ENCODE measurements at places on chromosomes 3 and 15.

DNA sequence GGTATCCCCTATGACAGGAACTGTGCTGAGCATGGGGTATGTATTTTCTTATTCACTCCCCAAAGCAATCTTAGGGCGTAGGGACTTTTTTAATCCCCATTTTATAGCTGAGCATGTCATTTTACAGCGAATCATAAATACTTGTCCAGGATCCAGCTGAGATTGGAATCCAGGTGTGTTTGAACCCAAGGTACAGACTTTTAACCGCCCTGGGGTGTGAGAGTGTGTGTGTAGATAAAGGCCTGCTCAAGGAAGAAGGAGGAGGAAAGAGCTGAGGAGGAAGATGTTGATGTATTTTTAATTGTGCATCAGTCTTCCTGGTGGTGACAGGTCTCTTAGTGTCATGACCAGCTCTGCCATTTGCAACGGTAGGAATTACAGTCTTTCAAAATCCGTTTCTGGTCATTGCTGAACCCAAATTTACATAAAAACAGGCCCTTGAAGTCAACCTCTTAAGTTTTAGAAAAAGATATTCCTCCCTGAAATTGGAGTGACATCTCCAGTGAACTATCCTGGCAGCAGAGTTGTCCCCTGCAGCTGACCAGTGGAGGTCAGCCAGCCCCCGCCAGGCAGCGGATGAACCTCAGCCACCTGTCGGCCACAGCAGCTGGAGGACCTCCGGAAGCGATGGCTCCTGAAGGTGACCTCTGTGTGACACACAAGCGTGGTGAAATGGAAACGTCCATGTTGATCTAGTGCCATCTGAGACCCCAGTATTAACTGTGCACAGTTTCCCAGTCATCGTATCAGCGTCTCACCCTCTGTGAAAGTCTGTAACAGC, 92.8 kb upstream of the MITF start:
- no peak for DNase-seq

DNA sequence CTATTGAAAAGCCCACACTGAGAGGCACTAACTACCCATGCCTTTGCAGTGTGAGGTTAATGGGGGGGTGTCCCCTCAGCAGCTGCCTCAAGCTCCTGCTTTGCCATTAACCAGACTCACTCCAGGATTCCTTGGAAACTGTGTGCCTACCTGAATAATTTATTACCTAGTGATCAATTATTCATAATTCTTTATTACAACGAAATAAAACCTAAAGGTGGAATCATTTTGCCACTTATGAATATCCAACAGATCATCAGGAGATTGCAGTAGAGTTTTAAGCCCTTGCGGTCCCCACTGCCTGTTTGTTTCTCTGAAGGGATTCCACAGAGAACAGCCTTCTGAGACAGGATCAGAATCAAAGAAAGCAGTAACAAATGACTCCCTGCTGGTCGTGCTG, 23.3 kb downstream of the NEK11 start:
- DNase-seq: no peak

- no peak for DNase-seq
These were observed 22.7 kb downstream of the CYP19A1 start for GRCh38 chr15:51315726-51316125.

- DNase-seq: no peak
These were observed 6.4 kb downstream of the KPNA1 start for GRCh38 chr3:122508135-122508914.

DNA sequence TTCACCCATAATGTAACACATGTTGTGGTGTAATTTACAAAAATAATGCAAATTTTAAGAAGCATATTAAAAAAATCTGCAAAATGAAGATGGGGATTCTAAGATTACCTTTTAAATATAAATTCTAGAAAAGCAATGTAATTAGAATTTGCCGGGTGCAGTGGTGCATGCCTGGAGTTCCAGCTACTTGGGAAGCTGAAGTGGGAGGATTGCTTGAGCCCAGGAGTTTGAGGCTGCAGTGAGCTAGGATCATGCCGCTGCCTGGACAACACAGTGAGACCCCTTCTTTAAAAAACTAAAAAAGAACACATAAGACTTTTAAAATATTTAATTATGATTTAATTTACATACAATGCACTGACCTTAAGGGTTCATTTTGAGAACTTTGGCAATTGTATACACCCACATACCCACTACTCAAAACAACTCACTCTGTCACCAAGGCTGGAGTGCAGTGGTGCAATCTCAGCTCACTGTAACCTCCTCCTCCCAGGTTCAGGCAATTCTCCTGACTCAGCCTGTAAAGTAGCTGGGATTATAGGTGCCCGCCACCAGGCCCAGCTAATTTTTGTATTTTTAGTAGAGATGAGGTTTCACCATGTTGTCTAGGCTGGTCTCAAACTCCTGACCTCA, 134.0 kb upstream of the TBL1XR1 start:
- DNase-seq: no peak

DNA sequence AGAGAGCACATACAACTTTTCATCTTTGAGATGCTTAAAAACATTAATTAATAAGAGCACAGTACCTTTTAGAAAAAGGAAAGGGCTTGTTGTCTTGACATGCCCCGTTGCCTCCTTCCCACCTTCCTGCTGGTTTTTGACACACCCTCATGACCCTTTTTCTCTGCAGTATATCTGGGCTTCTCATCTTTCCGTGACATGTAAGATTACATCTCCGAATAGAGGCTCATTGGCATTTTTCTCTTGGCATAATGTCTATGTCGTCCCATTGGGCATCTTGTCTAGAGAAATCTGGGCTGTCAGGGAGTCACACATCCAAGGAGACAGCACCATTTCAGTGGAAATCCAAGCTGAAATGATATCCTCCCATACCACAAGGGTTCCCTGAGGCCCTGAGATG, 64.1 kb downstream of the LRTM1 start:
- DNase-seq: no peak

- DNase-seq: no peak
These were observed 9.0 kb upstream of the THRB start for GRCh38 chr3:24503616-24504113.

DNA sequence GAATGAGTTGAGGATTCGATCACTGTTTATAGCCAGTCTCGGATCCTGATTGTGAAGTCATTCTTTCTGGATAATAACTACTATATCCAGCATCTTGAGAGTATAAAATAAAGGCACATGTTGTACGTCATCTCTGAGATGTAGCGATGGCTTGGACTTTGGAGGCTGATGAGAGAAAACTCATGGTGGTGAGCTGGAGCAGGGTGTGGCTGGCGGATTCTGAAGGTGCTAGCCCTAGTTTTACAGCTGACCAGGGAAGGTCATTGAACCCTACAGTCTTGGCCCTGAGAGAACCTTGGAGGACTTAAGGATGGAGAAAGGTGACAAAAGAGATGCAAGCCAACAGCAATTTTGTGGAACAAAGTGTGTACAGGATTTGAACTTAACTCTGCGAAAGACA, 153.8 kb downstream of the IGF1R start:
- DNase-seq: no peak

DNA sequence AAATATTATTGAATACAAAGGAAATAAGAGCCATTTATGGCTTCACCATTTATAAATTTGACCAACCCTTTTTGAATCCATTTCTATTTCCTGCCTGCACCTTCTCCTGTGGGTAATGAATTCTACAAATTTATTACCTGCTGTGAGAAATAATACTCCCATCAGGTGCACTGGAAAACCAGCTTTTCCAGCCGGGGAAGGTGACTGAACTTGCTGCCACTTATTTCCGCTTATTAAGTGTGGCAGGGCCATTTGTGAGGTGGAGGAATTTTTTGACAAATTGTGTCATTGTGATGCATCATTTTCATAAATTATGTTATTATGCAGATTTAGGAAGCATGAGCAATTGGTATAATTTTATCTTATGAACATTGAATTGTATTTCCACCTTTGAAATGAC, 151.1 kb downstream of the SQOR start:
- DNase-seq: no peak

- no peak for DNase-seq
These were observed 28.1 kb upstream of the LXN start for GRCh38 chr3:158700559-158700958.

GRCh38 chr3:72724070-72724469, 124.2 kb downstream of the SHQ1 start:
- DNase-seq: no peak

DNA sequence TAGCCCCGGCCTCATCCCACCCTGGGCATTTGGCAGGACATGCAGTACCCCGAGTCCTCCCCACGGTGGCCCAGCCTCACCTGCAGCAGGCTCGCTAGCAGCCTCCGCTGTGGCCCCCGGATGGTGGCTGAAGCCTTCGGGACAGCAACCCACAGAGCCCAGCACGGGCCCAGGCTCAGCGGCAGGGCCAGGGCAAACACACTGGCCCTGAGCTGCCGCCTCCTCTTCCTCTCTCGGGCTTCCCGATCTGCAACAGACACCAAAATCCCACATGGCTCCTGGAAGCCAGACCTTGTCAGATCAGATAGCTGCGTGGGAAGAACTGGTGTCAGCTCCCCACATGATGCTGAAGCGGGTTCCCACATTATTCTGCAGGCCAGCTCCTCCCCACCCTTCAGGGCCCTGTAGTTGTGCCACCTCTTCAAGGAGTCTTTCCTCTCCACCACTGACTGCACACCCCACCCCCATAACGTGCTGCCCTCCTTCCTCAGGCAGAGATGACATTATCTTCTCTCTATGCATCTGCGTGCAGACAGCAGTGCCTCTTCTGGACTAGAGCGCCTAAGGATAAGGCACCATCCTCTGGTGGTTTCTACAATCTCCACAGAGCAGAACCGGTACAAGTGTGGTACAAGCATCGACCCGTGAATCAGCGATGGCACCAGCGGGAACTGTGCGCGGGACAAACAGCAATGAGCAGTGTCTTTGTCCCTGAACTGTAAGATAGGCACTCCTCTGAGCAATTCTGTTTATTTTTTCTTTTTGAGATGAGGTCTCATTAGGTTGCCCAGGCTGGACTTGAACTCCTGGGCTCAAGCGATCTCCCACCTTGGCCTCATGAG, 9.5 kb downstream of the TMEM44 start:
- DNase-seq: no peak

DNA sequence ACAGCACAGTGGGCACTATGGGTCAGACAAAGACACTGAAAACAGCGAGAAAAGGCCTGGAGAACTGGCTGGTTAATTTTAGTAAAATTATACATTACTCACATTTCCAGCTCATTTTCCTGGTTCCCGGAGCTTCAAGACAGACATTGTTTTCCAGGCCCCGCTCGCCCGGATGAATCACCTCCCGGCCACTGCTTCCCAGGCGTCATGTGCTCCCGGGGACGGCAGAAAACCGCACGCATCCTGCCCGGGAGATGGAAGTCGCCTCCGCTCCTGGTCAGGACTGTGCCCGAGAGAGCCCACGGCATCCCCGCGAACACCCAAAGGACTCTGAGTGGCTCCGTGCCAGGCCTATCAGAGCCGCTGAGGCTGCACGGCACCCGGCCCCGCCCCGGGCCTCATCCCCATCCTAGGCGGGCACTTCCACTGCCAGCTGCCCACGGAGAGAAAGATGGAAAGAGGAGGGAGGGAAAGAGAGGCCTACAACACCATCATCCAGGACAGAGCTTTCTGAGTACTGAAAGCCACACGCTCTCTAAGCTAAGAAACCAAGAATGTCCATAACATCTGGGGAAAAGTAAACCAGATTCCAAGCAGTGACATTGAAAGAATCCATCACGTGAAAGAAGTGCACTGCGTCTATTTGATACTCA, 75.1 kb downstream of the VGLL4 start:
- DNase-seq: peak; percentile 84

DNA sequence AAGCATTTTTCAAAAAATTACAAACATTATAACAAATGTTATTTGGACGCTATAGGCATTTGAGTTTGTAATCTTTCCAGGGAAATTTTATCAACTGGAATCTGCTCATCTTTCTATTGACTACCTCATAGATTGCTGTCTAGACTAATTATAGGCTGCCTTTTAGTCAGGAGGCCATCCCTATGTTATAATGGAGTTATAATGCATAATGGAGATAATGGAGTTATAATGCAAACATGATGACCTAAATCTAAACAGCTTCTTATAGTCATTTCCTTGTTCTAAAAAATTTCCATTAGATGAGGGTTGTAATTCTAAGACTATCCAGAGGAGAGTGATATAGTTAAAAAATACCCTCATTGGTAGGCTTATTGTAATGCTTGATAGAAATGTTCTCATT, 226.4 kb downstream of the SI start:
- no peak for DNase-seq

DNA sequence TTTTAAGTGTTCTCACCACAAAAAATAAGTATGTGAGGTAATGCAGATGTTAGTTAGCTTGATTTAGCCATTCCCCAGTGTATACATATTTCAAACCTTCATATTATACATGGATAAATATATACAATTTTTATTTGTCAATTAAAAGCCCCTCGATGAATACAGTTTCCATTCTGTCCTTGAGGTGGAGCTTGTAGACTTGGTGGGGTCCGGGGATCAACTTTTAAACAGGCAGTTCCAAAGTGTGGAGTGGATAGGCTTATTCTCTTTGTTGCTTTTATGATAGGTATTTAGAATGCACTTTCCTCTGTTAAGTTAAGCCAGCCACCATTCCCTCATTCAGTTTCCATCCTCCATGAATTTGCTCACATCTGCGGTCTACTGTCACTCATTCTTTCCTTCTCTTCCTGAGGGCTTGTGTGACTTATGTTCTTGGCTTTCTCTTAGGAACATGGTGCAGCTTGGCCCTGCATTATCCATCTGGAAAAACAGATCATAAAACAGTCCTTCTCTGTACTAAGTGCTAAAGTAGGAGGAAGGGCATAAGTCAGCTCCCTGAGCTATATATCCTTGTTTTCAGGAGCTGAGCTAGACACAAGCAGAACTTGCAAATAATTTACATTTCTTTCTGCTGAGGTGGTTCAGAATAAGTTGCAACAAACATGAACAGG, 149.1 kb downstream of the NFKBIZ start:
- no peak for DNase-seq

- no peak for DNase-seq
These were observed 106.7 kb downstream of the ZNF621 start for GRCh38 chr3:40631341-40631995.

GRCh38 chr3:49132437-49133225, at the start of gene LAMB2:
Gene LAMB2, minus strand, starts transcription at chr3:49133050. Its CDS starts 183 bp downstream, at chr3:49132867.
- peak; percentile 79 for DNase-seq

DNA sequence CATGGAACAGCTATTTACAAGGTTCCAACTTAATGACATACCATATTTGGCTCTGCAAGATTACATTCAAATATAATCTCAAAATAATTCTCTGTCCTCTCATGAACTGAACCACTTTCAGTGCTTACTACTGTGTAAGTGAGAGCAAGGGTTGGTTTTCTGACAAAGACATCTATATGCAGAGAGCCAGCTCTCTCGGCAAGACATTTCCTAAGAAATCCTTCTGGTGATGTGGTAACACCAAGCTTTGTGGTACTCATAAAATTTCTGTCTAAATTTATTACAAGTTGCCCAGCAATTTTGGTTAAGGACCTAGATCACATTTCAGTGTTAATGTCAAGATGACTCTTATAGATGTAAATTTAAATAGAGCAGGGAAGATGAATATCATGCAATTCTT, 184.9 kb downstream of the GAP43 start:
- DNase-seq: no peak

- DNase-seq: no peak
These were observed 103.3 kb downstream of the IL1RAP start for GRCh38 chr3:190617185-190617584.

DNA sequence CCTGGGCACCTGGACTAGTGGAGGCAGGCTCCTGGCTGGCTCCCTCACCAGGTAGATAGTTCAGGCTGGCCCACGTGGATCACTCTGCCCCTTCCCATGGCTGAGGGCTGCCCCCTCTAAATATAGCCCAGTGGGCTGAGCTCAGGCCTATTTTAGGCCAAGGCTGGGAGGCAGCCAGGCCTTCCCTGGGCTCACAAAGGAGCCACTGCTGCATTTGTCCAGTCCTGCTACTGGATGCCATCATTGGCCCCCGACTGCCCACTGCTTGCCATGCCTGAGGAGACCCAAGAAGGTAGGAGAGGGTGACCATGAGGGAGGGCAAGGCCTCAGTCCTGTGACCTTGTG, at the start of gene LSMEM2:
Gene LSMEM2, plus strand, starts transcription at position 208 of the 345 bp plus-strand sequence. Its CDS starts 27 bp downstream, at position 235.
- no peak for DNase-seq
